ENCODE measurements at places on chromosomes 6 and 20. TPM values are rescaled to one million over a fixed set of nuclear protein-coding genes. Genes with fewer than 3 reads are reported as not detected.

The SH3BGRL2 gene
- total RNA-seq, result 28.8 TPM

The HRH3 gene
- 0.10 TPM for total RNA-seq

- DNase-seq, result no peak
- no peaks in the 10 kb centered on the region for H3K27me3 ChIP-seq
- H3K4me3 ChIP-seq, result peak overlapping the region; percentile 73
- no peaks in the 10 kb centered on the region for H3K36me3 ChIP-seq
Measured at GRCh38 chr6:144063246-144063743, 32.1 kb downstream of the SF3B5 start.

DNA sequence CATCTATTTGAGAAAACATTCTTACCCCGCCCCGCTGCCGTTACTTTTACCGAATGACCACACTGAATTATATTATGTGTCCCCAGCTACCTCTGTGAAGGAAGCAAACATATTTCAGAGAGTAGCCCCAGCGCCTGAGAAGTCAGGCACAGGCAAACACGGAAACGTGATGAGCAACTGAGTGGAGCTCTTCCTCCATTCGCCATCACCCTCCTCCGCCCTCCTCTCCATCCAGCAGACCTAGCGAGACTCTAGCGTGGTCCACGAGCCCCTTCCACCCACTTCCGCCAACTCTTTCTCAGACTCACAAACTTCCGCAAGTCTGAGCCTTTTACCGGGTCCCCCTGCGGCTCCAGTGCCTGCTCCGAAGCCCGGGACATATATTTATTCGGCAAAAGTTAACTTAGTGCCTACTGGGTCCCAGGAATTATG lies 582 bp downstream of the SNRPB start:
- H3K27me3 ChIP-seq, result no peaks in the 10 kb centered on the region
- DNase-seq, result peak; percentile 65
- peaks cover 34% of the 10 kb centered on the region for H3K36me3 ChIP-seq
- peaks cover 51% of the 10 kb centered on the region for H3K4me1 ChIP-seq
- H3K4me3 ChIP-seq, result peak overlapping the region; percentile 93
- peak overlapping the region; percentile 89 for H3K27ac ChIP-seq

GRCh38 chr20:3768342-3769130 lies 983 bp upstream of the ADISSP start:
- H3K36me3 ChIP-seq, result no peaks in the 10 kb centered on the region
- H3K4me1 ChIP-seq, result peaks cover 74% of the 10 kb centered on the region
- peak; percentile 83 for DNase-seq
- H3K27me3 ChIP-seq, result no peaks in the 10 kb centered on the region
- peak overlapping the region; percentile 75 for H3K27ac ChIP-seq

DNA sequence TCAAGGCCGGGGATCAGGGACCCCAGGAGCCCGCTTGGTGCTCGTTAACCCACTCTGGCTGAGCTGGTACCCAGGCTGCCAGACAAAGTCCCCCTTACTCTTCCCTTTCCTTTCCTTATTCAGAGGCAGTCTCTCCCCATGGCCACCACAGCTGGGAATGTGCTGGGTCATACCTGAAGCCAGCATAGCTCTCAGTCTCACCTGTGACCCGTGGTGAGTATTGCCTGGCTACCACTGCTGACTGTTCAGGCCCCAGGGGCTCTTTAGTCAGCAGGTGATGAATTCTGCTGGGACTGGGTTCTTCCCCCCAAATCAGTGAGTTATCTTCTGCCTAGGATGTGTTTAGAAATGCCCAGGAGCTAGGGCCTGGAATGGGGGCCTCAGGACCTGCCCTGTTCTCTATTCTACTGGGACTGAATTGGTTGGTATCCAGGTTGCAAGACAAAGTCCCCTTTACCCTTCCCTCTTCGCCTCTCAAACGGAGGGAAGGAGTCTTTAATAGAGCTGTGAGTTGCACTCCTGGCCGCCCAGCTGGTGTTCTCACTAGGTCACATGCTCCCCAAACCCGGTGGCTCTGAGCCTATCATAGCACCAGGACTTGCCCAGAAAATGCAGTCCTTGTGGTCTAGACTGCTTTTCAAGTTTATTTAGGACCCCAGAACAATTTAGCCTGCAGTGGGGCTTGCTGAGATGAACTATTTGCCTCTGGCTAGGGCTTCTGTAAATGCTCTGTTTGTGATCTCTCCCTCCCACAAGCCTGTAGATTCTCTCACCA lies 64.6 kb downstream of the MYO6 start:
- H3K36me3 ChIP-seq, result no peaks in the 10 kb centered on the region
- DNase-seq, result no peak
- no peaks in the 10 kb centered on the region for H3K27me3 ChIP-seq
- H3K27ac ChIP-seq, result no peak overlapping the region

GRCh38 chr20:51347831-51348230 lies 194.7 kb downstream of the NFATC2 start:
- H3K27me3 ChIP-seq, result no peaks in the 10 kb centered on the region
- H3K27ac ChIP-seq, result no peak overlapping the region
- peaks cover 4% of the 10 kb centered on the region for H3K4me1 ChIP-seq

GRCh38 chr6:20582586-20583443 lies 48.6 kb downstream of the CDKAL1 start:
- DNase-seq, result no peak
- no peak overlapping the region for H3K27ac ChIP-seq
- H3K4me3 ChIP-seq, result no peak overlapping the region

DNA sequence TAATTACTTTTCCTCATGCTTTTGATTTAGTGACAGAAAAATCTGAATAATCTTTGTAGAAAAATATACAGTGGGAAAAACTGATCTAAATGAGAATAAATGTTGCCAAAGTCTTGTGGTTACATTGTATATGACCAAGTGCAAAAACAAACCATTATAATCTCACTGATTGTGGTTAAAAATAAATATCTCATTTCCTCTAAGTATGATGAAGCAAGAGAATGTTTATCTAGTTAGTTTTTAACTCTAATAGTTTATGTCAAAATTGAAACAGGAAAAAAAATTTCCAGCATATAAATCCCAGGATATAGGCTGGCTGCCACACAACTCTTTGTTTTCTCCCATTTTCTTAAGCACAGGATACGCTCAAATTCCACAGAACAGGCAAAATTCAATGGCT lies 392.7 kb upstream of the ID4 start:
- no peak overlapping the region for H3K27ac ChIP-seq
- no peaks in the 10 kb centered on the region for H3K4me1 ChIP-seq
- no peaks in the 10 kb centered on the region for H3K36me3 ChIP-seq
- no peak overlapping the region for H3K4me3 ChIP-seq
- no peaks in the 10 kb centered on the region for H3K27me3 ChIP-seq

Data from HepG2 (cell line).